Right lung (tissue), 10 donors: ENCODE measurements at places on chromosomes 13 and 19. TPM values are rescaled to one million over a fixed set of nuclear protein-coding genes. Genes with fewer than 3 reads are reported as not detected.

GRCh38 chr19:17327068-17327653 lies 7.5 kb downstream of the ANO8 start:
- no peak for DNase-seq

DNA sequence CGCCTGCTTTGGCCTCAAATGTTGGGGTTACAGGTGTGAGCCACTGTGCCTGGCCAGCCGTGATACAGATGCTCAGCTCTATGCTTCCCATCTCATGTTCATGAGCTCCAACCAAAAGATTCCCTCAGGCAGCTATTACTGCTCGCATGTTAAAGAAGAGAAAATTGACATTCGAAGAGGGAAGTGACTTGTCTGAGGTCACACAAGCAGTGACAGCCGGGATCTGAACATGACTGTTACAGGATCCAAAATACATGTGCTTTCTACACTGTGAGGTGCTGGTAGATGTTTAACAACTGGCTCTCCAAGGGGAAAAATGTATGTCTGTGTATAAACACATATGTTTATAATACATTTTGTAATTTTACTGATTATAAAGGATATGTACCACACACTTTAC lies 11.3 kb downstream of the FPR1 start:
- DNase-seq, result no peak

DNA sequence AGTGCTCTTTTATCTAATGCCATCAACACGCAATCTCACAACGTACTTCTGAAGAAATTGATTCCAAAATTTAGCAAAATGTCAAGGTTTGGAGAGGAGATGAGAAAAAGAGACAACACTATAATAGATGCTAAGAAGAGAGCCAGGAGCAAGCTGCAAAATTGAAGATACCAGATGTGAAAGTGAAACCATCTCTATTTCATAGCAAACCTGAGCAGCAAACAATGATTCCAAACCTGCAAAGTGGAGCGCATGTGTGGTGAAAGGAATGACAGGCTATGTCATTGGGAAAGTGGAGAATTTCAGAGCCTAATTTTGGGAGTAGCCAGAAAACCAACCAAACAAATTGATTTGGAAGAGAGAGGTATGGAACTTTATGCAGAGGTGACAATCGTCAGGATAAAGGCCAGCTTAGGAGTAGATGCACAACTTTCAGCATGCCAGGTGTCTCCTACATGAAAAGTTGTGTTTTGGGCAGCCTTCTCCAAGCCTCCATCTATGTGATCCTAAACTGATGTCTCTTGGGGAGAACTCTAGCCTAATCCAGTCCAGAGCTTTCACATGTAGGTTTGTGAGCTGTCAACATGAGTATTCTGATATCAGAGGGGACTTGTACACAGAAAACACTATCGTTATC lies 158.4 kb upstream of the FNDC3A start:
- no peak for DNase-seq

DNA sequence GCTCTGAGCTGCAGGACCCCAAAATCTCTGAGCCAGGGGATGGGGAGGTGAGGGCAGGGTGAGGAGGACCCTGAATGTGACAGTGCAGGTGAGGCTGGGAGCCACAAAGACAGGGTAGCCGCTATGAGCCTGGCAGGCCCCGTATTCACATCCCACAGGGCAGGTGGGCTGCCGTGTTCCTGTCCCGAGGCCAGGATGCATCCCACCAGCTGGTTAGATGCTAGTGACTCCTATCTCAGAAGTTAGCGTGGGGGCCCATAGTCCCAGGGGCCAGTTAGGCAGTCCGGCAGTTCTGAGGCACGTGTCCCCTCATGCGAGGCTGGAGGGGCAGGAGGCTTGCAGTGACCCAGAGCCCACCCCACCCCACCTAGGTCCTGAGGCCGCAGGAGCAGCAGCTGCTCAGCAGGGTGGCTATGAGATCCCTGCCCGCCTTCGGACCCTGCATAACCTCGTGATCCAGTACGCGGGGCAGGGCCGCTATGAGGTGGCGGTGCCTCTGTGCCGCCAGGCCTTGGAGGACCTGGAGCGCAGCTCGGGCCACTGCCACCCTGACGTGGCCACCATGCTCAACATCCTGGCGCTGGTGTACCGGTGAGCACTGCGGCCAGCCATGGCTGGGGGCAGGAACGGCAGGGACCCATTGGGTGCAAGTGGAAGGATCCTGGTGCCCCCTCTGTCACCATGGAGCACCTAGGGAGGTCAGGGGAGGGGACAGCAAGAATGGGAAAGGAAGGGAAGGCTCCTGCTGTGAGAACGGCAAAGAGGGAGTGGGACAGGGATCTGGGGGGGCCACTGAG lies 7.2 kb downstream of the KLC3 start:
- no peak for DNase-seq

DNA sequence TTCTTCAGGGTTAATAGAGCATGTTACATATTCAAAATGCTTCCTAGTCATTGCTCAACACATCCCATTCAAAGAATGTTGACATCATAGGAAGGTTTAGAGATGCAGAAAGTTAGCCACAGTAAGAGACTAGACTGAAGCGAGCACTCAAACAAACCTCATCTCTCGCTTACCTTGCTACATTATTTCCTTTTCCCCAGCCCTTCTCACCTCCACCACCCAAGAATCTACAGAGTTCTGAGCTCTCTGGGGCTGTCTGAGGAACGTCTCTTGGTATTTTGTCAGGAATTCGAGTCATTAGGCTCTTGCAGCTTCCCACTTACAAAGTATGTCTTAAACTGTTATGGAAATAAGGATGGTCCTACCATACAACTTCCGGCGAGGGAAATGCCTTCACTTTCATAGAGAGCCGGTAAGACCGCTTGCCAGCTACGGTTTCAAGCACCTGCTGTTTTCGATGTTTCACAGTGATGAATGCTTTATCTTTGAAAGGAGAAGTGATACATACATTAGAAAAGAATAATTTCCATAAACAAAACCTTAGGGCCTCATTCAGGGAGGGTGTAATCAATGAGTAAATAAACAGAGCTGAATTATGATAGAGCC lies 65.1 kb downstream of the FLT1 start:
- DNase-seq, result no peak

- DNase-seq, result peak; percentile 52
Measured at GRCh38 chr13:107730813-107731212, 484.5 kb downstream of the LIG4 start.

GRCh38 chr19:51327066-51328001 lies 14.6 kb downstream of the VSIG10L start:
- no peak for DNase-seq

GRCh38 chr19:56377105-56377924 lies 16.0 kb downstream of the ZNF582 start:
- DNase-seq, result no peak

DNA sequence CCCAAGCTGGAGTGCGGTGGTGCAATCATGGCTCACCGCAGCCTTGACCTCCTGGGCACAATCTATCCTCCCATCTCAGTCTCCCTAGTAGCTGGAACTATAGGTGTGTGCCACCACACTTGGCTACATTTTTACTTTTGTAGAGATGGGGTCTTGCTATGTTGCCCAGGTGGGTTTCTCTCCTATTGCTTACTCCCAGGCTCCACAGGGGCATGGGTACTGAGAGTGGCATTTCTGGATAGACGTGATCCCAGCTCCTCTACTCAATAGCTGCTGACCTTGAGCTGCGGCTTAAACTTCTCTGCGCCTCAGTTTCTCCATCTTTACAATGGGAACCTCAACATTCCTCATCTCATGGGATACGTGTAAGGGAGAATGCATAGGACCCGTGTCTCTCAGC lies 11.6 kb downstream of the MVB12A start:
- no peak for DNase-seq

- DNase-seq, result peak; percentile 53
Measured at GRCh38 chr13:50951366-50951765, 41.8 kb downstream of the RNASEH2B start.

Gene IZUMO1
- 1.6 TPM for polyA plus RNA-seq

Gene SLC6A16
- polyA plus RNA-seq, result 3.4 TPM

DNA sequence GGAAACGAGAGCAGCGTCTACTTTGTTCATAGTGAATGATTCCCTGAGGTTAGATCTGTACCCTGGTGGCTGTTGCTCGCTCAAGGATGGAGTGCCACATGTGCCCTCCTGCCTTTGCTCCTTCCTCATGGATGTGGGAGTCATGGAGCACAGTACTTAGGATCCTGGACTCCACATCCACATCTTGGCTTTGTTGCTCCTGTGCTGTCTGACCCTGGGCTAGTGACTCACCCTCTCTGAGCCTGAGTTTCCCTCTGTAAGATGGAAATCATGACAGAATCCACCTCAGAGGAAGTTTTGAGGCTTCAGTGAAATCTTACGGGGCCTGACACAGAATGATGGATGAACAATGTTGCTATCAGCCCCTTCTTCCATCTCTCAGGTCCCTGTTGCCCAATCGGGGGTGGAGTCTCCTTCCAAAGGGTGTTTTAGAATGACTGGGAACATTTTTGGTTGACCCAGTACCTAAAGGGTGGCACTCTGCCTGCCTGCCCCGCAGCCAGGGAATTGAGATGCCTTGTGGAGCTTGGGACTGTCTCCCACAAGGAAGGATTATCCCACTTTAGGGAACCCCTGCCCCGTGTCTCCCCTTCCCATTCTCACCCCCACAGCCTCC lies 9.8 kb upstream of the TIMM50 start:
- no peak for DNase-seq

Gene ZNF135
- 29.7 TPM for polyA plus RNA-seq

- DNase-seq, result no peak
Measured at GRCh38 chr13:109647053-109647452, 139.3 kb downstream of the IRS2 start.
